ENCODE measurements at places on chromosomes 2 and 18.

GRCh38 chr2:201396595-201396994 is 39.5 kb upstream of the FLACC1 start:
- no peak for DNase-seq

DNA sequence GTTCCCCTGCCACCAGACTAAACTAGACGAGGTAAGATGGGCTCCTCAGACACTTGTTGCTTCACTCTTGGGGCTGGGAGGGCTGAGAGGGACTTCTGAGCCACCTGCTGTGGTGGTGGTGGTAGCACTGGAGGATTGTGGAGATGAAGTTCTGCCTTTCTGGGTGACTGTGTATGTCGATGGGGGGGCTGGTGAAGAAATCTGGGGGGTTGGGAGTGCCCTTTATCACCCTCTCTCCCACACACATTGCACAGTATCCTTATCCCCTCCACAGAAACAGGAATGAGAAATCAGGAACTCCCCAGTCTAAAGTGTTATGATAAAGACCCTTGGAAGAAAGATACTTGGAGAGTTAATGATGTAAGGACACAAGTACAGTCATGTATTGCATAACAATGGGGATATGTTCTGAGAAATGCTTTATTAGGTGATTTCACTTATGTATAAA is 38.5 kb downstream of the HK2 start:
- no peak for DNase-seq

DNA sequence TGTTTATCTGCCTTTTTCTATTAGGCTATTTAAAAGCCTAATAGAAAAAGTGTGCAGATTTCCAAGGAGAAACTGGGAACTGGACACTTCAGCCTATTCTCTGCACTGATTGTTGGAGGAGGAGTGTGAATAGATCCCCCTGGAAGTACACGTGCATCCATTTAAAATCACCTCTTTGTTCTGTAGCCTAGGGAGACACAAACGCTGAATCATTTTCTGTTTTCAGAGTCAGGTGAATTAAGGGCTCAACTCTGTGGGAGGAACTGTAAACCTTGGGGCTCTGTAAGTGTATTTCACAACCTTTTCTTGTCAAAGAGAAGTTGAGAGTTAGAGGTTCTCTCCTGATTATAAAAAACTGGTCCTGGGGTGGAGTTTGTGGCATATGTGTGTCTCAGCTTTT is 159.7 kb downstream of the SPAG16 start:
- DNase-seq: no peak

DNA sequence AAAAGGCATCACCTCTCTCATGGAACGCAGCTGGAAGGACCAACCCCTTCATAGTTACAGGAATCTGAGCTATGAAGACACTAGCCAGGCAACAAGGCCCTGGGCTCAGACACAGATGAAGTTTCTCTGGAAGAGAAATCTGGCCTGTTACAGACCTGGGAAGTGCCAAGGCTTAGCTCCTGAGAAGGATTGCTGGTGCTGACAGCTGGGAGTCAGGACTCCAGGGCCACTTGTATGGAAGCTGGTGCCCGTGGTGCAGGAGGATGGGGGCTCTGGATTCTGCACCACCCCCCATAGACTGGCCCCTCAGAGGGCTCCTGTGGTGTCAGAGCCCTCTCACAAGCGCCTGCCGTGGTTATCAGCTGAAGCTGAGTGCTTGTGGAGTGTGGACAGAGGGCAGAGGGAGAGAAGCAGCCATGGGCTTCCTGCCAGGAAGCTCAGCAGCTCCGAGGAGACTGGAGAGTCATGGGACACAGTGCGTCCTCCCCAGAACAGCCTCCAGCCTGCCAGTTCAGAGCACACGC is 87.3 kb upstream of the LCLAT1 start:
- DNase-seq: no peak

DNA sequence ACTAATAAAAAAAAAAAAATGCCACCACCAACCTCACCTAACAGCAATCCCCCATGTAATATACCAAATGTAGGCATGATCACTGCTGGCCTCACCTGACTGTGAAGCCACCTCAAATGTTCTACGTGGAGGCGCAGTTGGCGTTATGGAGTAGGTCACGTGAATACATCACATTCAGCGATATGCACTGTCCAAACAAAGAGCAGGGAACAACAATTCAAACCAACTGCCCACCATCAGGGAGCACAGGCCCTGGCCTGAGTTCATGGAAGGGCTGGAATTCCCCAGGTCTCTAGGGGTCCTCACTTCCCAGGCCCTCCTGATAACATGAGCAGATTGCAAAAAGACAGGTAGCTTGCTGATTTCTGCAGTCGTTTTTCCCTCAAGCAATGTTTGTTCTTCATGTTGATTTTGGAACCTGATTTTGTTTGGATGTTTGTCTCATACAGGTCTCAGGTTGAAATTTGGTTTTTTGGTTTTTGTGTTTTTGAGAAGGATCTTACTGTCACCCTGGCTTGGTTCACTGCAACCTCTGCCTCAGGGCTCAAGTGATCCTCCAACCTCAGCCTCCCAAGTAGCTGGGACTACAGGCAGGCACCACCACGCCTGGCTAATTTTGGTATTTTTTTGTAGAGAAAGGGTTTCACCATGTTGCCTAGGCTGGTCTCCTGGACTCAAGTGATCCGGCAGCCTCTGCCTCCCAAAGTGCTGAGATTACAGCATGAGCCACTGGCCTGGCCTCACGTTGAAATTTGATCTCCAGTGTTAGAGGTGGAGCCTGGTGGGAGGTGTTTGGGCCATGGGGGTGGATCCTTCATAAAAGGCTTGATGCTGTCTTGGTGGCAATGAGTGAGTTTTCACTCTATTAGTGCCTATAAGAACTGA is 15.5 kb downstream of the TBC1D8 start:
- no peak for DNase-seq

DNA sequence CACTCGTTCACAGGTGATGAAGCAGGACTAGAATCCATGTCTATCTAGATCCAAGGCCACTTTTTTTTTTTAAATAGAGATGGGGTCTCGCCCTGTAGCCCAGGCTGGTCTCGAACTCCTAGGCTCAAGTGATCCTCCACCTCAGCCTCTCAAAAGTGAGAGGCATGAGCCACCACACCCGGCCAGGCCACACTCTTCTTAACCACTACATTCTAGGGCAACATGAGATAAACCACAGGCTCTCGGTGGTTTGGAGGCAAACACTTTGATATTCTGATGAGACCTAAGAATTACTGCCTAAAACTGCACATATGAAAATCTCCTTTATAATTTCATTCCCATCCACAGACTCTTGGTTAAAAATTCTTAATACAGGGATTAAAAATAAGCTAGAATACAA is 51.8 kb downstream of the USP34 start:
- DNase-seq: no peak

DNA sequence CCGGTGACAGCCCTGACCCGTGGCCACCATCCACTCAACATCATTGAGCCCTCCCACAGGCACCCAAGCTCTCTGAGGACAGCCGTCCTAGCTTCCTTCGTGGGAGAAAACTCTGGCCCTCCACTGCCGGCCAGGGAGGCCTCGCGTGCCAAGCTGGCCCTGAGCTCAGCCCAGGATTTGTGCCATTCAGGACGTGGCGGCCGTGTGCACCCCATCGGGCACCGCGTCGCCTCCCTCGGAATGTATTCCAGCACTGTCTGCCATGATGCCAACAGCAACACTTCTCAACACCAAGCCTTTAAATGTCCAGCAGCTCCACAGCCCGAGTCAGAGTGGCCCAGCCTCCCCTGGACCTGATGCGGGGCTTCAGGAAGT is 35.7 kb downstream of the ZNF516 start:
- DNase-seq: no peak

DNA sequence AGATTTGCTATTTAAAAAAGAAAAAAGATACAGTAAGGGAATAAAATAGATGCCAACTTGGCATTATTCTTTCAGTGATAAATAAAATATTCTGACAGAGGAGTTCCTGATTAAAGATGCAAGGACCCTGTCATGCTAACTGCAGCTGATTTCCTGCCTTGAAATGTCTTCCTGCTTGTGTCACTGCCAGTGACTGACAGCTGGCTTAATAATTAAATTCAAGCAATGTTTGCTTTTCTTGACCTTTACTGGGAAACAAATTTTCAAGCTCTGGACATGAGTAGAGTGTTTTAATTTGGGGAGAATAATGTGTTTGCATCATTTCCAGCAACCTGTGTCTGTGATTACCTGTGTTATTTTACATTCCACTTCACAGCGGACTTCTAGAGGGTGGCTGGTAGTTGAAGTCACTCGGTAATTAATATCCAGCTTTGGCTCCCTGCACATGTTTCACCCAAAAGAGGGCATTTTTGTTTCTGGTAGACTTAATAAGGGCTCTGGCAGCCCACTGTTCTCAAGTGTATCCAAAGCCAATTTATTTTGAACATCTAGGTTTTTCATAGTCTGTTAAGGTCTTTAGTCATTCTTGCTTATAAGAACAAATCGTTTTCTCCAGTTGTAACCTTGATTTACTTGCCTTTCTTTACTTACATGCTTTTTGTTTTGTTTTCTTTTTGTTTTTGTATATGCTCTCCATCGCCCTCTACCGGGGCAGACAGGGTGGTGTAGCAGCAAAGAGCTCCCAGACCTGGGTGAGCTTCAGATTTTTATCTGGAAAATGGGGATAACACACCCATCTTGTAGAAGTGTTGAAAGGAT is 48.5 kb upstream of the PROKR1 start:
- DNase-seq: no peak

DNA sequence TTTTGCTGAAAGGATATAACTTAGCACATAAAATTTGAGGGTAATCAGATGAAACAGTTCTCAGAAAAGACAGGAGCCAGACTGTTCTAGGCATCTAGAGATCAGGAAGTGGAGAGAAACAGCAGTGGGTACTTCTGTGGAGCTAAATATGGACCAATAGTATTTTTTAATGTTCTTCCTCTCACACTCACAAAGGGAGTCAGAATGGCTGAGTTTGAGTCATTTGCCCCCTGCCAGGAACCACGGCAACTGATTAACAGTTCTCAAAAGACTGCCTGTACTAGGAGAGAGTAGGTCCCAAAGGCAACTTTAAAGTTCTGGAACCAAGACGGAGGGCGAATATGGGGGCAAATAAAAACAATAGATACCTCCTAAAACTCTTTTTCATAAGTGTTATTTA is 107.5 kb downstream of the GULP1 start:
- DNase-seq: no peak

DNA sequence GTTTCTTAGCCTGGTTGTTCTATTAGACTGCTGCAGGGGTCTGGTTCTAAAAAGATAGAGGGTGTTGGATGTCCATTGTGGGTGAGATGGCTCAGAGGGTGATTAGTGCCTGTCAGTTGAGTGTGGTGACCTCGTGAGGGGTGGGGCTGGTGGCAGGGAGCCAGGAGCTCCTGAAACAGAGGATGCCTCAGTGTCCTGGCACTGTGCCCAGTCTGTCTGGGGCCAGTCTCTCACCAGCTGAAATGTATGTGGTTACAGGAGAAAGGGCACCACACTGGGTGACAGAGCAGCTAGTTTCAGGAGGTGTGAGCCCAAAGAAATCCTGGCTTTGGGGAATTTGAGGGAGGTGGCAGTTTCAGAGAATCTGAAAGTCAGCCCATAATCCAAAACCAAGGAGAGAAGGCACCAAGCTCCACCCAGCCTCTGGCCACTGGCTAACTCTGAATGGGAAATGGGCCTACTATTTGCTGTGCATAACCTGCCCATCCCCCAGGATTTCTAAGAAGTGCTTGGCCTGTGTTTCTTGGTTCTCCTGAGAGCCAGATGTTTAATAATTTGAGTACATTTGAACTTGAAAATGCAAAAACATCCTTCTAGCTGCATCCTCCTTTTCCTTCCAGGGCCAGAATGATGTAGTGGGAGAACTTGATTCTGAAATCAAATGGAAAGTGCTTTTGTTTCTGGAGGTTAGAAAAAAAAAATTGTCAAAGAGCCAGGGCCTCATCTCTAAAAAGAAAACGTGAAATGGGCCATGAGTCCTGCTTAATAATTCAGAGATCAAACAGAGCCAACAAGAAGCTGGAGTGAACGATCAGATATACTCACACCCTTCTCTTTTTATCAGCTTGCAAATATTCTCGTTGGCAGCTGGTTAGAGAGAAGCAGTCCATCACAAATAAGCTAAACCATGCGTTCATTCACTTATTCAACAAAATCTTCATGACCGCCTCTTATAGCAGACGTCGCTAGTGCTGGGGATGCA is 92.3 kb downstream of the B3GNT2 start:
- no peak for DNase-seq

DNA sequence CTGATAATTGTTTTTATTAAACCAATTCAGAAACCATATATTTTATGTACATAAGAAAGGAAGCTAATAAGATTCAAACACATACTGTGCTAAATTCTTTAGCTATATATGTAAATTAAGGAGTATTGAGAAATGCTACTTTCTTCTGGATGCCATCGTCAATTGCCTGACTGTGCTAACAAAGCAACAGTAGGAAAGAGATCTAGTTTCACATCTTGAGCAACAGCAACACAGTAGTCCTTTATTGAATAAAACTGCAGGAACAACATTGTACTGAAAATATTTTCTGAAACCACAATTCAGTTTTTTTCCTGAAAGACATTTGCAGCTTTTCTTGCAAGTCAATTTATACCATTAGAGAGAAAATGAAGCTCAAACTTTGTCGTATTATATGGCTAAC is 1404.9 kb upstream of the SLC39A10 start:
- no peak for DNase-seq

DNA sequence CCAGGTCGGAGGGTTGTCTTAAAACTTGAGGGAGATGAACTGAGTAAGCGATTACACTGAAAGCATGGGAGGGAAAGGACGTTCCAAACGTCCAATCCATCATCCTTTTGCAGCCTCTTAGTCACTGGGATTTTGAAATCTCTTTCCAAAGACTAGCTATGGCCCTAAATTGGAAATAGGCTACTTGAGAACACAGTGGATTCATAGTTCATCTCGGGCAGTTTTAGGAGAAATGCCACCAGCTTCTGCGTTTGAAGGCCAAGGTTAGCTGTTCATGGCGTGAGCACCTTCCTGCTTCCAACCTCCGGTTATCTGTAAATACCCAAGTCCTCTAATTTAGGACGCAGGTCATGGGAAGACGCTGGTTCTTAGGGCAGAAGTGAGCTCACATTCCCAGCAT is 821 bp upstream of the EML6 start:
- no peak for DNase-seq

GRCh38 chr2:129255610-129256313 is 723.7 kb upstream of the RAB6C start:
- DNase-seq: no peak

GRCh38 chr2:49857371-49858112 is 703.2 kb upstream of the FSHR start:
- no peak for DNase-seq

GRCh38 chr18:69992776-69993175 is 45.1 kb upstream of the CD226 start:
- no peak for DNase-seq

GRCh38 chr2:46323730-46324129 is 26.5 kb downstream of the EPAS1 start:
- DNase-seq: no peak

Data from progenitor cell of endocrine pancreas (in vitro differentiated cells).